ELR (cell line): ENCODE measurements at places on chromosomes 5 and 9.

- DNase-seq = no peak
These were observed 1813.9 kb upstream of the CDH6 start for GRCh38 chr5:29379619-29380018.

GRCh38 chr9:32839013-32839885 is 55.9 kb downstream of the TMEM215 start:
- DNase-seq = no peak

GRCh38 chr5:113663879-113664541 is 150.5 kb downstream of the YTHDC2 start:
- DNase-seq = peak; percentile 55

DNA sequence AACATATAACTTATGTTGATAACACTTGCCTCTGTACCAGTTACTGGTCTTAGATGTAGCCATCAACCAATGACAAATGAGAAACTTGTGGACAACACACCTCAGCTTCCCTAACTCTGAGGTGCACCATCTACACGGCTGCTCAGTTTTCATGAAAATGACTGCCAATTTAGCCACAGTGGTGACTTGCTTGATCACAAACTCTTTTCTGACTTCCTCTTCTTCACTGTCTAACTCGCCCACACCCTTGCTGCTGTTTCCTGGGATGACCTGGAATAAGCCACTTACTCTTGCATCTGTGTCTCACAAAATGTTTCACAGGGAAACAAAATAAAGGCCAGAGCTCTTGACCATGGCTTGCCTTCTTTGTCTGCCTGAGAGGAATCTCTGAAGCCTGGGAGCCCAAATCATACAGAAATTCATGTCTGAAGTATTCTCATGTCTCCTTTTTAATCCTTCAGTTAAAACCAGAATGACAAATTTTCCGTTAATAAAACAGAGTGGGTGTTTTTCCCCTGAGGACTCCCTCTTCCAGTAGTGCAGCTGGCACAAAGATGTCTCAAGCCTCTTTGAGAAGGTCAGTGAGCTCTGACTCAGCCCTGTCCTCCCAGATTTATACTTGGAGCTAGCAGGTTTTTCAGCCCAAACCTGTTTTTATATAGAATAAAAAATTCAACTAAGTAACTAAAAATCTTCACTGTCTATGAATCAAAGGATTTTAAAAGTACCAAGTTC is 126.5 kb upstream of the PAM start:
- DNase-seq = peak; percentile 59

- DNase-seq = peak; percentile 85
These were observed 22.1 kb upstream of the STXBP1 start for GRCh38 chr9:127589955-127590370.

DNA sequence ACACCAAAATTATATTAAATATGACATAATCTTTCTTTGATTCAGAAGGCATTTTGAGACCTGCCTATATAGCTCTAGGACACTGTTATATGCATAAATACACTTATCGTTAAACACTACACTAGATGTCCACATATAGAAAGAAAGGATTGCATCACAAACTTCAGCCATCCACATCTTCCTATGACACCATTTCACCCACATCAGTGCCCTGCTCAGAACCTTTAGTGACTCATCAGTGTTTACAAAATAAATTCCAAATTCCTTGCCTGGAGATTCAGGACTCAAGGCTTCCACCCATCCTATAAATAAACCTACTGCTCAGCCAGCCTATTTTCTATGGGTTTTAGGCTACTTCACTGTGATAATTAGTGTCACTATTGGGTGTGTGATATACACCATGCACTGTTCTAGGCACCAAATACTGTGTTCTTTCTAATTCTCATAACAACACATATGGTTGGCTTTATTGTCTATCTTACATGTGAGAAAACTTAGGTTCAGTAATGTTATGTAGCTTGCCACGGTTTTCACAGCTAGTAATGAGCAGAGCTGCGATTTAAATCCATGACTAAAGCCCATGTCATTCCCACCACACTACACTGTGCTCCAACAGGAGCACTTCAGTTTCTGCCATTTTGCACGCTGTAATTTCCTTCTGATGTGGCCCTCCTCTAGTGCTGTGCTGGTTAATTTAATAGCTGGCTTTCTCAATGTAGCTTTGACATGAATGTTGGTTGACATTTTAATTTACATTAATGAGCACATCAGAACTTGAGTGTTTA is 103.3 kb downstream of the SREK1 start:
- peak; percentile 92 for DNase-seq

DNA sequence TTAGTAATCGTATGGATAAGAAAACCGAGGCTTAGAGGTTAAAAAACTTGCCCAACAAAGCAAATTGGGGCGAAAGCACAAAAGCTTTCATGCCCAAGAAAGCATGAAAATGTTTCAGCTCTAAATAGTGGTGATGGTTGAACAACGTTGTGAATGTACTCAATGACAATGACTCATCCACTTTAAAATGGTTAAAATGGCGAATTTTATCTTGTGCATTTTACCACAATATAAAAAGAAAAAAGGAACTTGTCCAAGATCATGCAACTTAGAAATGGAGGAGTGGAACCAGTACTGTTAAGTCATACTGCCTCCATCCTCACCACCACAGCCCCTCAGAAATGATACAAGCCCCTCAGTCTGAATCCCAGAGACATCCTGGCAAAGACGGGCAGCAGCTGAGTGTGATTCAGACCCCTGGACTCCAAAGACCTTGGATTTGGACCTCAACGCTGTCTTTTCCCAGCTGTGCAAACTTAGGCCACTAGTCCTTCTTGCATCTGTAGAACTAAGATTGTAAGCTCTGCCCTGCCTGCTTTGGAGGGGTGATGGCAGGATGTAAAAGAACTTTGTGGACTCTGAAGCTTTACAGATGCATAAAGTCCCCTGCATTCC is 158.4 kb downstream of the GABBR2 start:
- DNase-seq = peak; percentile 11

DNA sequence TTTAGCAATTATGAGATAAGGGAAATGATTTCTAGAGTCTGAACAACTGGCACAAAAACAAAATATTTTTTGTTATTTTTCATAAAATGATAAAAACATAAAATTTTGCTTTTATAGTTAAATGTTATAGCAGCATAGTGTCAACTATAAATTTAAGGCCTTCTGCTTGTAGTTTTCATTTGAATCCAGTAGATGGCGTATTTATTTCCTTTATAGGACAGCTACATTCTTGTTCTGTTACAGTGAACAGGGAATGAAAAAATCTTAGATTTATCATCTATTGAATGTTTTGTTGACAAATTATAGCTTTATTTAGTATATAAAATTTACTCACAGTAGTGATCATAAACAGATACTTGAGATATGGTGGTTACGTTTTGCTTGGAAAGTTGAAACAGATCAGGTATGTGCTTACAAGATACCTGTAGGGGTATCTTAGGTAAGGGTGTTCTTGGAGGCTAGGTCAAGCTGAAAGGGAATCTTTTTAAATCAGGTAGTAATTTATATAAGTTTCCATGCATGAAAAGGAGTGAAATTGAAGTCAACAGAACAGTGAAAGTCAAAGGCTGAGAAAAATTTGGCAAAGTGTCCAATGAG is 239.3 kb upstream of the GRIN3A start:
- DNase-seq = peak; percentile 52

DNA sequence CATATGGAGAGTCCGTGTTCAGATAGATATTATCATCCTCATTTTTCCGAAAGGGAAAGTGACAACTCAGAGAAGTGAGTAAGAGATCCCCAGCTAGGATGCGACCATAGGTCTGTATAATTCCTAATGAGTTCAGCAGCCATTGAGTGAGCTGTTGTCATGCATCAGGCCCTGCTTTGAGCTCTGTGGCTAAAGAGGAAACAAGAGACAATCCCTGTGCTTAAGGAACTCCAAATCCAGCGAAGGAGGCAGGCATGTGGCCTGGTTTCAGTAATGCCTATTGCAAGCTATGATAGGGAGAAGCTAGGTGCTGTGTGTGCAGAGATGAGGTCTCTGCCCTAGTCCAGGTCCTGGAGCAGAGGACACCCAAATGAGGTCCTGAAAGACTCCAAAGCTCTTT is 192.8 kb downstream of the ACTL7B start:
- no peak for DNase-seq

GRCh38 chr9:9552665-9553064 is 1060.1 kb downstream of the PTPRD start:
- no peak for DNase-seq

GRCh38 chr9:8684978-8685708 is 885.6 kb upstream of the DMAC1 start:
- DNase-seq = no peak

- no peak for DNase-seq
These were observed 108.7 kb upstream of the SHB start for GRCh38 chr9:38177680-38178079.

DNA sequence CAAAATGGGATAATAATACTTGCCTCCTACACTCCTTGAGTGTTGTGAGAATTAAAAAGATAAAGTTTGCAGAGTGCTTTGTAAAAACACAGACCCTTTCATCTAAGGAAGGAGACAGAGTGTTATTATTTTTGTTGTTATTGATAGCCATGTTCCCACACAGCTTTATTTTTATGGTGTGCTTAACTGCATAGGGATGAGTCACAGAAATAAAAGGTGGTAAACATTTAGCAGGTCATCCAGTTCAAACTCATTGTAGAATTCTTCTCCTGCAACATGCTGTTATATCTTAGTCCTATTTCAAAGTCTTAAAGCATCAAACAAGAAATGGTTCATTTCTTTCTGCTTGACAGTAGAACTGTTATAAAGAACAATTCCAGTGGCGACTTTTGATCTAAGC is 367.5 kb upstream of the ACTBL2 start:
- no peak for DNase-seq

DNA sequence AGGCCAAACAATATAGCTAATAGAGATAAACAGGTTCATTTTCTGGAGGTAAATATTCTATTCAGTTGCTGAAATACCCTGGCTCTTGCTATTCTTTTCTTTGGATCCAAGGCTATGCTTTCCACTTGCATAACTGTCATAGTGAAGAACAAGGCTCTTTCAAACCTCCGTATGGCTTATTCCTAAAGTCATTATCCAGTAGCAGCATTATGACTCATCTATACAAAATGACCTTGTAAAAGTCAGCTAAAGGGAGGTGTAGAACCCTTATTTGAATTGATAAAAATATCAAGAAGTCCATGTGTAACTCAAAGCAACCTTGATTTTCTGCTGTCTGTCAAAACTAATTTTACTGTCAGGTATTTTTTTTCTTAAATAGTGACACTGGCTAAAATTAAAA is 447.8 kb downstream of the PLK2 start:
- peak; percentile 28 for DNase-seq

DNA sequence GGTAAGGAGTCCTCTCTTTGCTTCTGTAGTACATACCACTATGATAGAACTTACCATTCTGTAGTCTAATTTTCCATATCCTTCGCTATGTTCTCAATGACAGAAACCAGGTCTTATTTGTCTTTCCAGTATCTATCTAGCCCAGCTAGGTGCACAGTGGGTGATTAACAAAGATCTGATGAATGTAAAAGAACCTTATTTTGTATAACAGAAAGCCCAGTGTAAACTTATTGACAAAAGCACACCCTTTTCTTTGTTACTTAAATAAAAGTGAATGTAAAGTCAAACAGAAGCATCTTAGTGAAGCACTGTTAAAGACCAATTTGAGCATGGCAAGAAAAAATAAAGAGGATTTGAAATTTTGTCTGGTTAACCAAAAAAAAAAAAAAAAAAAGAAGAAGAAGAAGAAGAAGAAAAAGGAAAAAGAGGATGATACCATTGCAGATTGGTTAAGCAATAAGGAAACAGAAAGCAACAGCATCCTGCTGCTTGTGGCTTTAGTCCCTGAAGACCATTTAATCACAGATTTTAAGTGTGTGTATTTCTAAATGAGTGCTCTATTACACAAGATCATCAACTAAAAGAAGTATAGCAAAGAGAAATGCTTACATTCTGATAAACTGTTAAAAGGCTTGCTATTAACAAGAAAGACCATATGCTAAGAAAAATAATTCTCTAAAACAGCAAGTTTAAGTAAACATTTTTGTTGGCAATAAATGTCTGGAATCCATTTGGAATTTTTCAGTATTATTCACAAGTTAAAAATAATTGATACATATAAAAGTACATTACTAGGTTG is 21.2 kb downstream of the MEGF9 start:
- DNase-seq = peak; percentile 20

DNA sequence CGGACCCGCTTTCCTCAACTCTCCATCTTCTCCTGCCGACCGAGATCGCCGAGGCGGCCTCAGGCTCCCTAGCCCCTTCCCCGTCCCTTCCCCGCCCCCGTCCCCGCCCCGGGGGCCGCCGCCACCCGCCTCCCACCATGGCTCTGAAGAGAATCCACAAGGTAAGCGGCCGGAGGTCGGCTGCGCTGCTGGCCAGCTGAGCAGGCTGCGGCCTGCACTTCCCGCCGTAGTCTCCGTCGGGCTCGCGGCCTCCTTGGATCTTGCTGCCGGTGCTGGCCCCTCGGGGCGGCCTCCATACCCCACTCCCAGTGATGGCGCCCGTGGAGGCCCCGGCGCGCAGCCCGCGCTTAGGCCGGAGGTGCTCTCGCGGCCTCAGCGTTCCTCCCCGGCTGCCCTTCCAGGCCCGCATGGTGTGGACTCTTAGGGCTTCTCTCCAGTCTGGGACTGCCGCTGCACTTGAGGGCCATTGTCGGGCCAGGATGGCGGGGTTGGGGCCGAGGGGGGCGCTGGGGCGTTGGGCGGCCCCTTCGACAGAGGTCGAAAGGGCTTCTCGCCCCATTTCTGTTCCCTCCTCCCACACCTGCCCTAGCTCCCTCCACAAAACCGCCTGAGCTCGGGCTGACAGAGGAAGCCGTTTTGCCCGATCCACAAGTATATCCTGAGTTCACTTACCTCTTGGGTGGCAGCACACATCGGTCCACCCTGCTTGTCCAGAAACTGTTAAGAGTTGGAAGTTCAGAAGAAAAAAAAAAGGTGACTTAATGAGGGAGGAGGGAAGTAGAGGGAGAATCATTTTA is 714 bp downstream of the UBE2D2 start:
- peak; percentile 54 for DNase-seq

DNA sequence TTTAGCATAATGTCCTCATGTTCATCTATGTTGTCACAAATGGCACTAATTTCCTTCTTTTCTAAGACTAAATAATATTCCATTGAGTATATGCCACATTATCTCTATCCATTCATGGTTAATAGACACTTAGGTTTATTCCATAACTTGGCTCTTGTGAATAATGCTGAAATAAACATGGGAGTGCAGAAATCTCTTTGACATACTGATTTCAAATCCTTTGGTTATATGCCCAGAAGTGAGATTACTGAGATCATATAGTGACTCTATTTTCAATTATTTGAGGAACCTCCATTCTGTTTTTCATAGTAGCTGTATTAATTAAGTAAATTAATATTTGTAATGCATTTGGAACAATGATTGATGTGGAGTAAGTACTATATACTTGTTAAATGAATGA is 13.0 kb downstream of the SMIM3 start:
- DNase-seq = no peak

GRCh38 chr9:8183618-8184017 is 384.0 kb upstream of the DMAC1 start:
- no peak for DNase-seq

GRCh38 chr5:30809933-30810332 is 383.6 kb upstream of the CDH6 start:
- no peak for DNase-seq

GRCh38 chr5:144368556-144368955 is 197.9 kb downstream of the KCTD16 start:
- peak; percentile 35 for DNase-seq
